ENCODE measurements at places on chromosomes 6 and 20. TPM values are rescaled to one million over a fixed set of nuclear protein-coding genes. Genes with fewer than 3 reads are reported as not detected.

The PLEKHG1 gene
- polyA plus RNA-seq: 0.09 TPM

The HLA-DOB gene
- 1.6 TPM for polyA plus RNA-seq

The AGER gene
- polyA plus RNA-seq: 4.2 TPM

The TRAPPC3L gene
- polyA plus RNA-seq: not detected

The DNMT3B gene
- 1.9 TPM for polyA plus RNA-seq

The TOX2 gene
- polyA plus RNA-seq: 17.5 TPM

The DPPA5 gene
- polyA plus RNA-seq: not detected

The EYS gene
- polyA plus RNA-seq: not detected

- DNase-seq: peak; percentile 81
Measured at GRCh38 chr20:38460040-38460623, 12.5 kb upstream of the RALGAPB start.

DNA sequence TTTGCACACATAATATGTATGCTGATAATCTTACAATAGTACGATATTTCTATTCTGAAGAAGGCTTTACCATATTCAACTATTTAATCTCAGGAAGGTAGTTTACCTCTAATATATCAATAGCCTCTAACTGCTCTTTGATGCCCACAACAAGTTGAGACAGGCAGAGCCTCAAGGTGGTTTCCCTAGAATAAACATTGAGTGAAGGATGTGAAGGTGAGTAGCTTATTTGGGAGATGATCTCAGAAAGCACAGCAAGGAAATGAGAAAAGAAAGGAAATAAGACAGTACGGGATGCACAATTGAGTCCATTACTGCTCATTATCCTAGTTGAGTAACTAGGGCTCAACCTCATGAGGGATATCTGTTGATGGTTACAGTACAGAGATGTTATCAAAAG lies 638.4 kb downstream of the MAFB start:
- DNase-seq: no peak

DNA sequence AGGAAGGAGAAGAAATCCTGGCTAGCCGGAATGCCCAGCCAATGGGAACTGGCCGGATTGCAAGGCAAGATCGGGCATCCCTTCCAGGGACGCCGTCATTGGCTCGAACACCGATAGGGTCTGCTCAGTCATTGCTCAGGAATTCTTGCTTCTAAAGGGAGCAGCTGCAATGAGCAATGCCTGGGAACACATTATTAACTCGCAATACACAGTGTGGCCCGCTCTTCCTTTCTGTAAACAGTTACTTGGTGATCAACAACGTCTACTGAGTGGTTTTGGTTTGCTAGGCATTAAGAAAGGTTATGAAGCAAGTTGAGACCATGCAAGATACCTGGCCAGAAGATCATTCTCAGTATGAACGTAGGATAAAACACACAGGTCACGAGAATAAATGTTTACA lies 165.4 kb upstream of the CITED2 start:
- peak; percentile 98 for DNase-seq

DNA sequence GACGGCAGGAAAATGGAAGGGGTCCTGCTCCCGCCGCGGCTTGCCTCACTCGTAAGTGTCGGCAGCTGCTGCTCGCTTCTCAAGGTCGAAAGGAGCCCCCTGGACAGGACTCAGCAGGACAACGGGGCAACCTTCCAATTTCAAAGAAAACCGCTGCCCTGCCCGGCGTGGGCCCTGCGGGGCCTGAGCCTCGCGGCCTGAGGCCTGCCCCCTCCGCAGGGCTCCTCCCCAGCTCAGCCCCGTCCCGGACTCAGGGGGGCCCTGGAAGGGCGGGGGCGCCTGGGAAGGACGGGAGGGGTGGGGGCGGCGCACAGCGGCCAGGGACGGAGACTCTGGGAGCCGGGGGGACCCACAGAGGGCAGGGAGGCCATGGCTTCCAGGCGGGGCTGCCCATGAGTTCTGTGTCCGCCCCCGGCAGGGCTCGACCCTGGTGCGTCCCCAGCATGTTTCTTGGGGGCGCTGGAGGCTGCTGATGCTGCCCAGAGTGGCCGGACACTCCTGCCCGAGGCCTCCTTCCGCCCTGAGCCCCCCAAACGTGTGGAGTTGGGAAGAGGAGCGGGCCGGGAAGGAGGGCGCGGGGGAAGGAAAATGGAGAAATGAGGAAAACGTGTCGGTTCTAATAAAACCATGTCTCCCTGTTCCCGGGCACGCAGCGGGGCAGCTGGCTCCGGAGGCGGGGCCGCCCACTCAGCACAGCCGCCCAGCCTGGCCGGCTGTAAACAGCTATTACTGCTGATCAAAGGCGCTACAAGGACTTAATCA lies 114.6 kb downstream of the DLL1 start:
- DNase-seq: no peak

- DNase-seq: no peak
Measured at GRCh38 chr6:131717836-131718542, 7.2 kb upstream of the CTAGE9 start.

- DNase-seq: no peak
Measured at GRCh38 chr6:64310214-64310613, 674.6 kb downstream of the PHF3 start.

DNA sequence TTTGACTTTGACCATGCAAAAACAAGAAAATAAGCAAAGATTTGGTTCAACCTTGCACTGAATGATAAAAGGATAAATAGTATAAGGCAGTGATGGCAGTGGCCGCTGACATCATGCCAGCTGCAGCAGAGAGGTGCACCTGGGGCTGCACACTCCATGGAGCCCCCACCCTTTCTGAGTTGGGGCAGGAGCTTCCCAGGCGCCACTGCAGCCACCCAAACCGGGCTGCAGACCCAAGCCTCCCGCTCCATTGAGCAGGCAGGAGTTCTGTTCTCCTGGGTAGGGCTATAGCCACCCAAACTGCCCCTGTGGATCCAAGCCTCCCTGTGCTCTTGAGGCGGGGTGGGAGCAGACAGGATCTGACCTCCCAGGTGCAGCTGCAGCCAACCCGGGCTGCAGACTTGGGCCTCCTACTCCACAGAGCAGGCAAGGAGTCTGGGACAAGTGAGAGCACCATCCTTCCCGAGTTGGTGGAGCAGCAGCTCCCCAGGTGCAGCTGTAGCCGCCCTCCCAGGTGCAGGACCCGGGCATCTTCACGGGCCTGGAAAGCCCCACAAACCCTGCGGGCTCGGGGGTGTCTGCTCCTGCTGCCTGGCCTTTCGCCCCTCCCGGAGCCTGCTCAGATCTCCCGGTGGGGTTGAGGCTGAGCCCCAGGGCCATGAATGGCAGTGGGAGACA lies 537.9 kb downstream of the TENT5A start:
- DNase-seq: no peak

GRCh38 chr6:11595903-11596302 lies 58.4 kb downstream of the TMEM170B start:
- DNase-seq: peak; percentile 34

DNA sequence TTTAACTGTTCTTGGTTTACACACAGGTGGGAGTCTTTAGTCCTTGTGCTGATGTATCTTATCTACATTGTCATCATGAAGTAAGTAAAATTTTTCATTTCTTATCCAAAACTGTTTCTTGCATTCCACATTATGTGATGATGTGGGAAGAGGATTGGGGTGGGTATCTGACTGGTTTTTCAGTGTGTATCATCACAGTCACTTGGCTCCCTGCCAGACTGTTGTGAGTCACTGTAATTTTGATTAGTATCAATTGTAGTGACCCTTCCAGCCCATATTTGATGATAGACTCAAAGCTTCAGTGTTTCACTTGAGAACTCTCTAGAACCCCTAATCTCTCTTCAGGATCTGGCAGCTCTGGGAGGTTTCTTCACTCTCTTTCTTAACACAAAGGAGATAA lies 84.5 kb upstream of the RIN2 start:
- DNase-seq: no peak

- no peak for DNase-seq
Measured at GRCh38 chr6:10957414-10957886, 70.6 kb downstream of the SYCP2L start.

- peak; percentile 26 for DNase-seq
Measured at GRCh38 chr20:34260208-34260942, 19.2 kb downstream of the ASIP start.

- no peak for DNase-seq
Measured at GRCh38 chr20:14512839-14513238, 175.4 kb upstream of the FLRT3 start.

- no peak for DNase-seq
Measured at GRCh38 chr6:13420269-13420668, 67.1 kb downstream of the GFOD1 start.

DNA sequence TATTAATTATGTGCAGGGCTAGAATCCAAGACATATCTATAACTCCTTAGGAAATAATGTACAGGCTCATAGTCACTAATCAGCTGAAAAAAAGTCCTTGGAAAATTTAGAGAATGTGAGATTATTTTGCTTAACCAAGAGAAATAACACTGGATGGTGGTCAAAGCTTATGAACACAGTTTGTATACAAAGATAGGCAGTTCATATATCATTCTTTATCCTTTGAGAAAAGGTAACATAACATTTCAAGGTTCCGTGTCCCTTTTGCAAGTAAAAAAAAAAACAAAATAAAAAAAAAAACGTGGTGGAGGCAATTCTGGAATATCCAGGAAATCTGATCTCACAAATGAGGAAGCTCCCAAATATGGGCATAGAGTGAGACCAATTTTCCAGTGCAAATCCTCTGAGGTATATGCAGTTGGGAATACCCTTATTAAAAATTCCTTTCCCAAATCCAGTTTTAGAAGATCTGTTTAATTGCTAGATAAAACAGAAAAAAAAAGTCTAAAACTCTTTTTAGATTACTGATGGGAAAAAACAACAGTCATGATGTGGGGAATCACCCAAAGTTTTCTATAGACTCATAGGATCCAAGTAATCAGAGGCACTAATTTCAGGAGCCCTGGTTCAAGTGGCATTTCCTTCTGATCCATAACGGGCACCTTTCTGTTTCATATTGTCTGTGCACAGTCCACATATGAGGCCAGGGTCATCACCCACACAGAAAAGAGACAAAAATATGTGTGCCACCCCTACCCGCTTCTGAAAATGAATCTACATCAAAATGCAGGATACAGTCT lies 17.7 kb upstream of the TNFAIP3 start:
- peak; percentile 74 for DNase-seq

DNA sequence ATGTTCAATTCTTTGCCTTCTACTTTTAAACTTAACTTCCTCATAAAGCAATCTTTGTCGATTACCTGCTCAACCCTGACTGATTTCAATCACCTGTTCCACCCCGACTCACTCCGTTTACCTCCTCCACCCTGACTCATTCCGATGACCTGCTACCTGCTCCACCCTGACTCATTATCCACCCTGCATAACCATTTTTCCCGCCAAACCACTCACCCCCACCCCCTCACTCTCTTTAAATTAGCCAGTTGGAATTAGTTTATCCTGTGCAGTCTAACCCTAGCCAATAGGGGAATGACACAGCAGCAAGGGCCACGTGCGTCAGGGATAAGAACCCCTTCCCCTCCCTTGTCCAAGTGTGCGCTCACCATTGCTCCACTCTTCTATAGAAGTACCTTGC lies 56.7 kb upstream of the MRAP2 start:
- DNase-seq: no peak

DNA sequence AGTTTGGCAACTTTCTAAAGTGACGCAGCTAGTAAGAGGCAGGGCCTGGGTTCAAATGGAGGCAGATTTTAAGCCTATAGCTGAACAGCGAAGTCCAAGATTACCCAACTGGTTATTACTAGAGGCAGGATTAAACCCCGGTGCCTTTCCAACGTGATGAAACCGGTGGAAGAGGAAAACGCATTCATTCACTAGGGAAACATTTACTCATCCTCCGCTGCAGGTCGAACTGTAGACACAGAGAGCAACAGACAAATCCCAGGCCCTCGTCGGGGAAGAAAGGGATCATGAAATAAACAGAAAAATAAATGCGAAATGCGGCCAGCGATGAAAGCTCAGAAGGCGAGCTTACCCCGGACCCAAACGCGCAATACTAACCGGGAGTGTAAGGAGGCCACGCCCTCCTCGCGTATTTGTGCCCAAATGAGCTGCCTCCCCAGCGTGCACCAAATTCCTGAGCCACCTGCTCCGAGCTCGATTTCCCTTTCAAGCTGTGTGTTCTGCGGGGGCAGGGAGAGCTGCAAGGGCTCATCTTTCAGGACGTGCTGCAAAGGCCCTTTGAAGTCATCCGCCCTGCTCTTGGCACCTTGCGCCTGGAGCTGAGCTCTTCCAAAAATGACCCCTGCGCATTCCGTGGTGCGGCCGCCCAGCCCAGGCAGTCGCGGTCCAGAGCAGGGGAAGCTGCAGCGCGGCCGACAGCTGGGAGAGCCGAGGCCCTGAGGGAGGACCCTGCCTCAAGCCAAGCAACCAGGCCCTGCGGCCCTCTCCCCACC lies 46.9 kb downstream of the PDYN start:
- peak; percentile 17 for DNase-seq

- peak; percentile 60 for DNase-seq
Measured at GRCh38 chr20:52312132-52312729, 120.7 kb upstream of the ZFP64 start.

DNA sequence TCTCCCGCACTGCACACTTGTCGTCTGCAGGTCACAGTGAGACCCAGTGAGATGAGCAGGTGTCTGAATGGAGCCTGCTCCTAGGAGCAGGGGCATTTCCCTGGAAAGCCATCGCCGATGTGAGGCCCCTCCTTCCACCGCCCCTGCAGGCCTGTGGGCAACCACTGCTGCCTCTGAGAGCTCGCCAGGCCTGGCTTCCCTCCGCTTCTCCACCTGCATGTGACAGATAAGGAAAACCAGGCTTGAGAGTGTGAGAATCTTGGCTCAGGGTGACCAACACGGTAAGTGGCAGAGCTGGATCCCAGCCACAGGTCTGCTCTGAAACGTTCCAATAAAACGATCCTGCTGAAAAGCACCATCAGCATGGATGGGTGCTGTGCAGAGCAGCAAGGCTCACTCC lies 332.8 kb downstream of the CDH4 start:
- no peak for DNase-seq

- DNase-seq: no peak
Measured at GRCh38 chr6:84372290-84372689, 144.8 kb upstream of the CEP162 start.

- DNase-seq: peak; percentile 3
Measured at GRCh38 chr6:99276747-99277146, 72.7 kb downstream of the FAXC start.

- DNase-seq: no peak
Measured at GRCh38 chr6:16570946-16571345, 190.3 kb downstream of the ATXN1 start.

- DNase-seq: no peak
Measured at GRCh38 chr20:20970841-20971240, 135.3 kb downstream of the LINC00237 start.

DNA sequence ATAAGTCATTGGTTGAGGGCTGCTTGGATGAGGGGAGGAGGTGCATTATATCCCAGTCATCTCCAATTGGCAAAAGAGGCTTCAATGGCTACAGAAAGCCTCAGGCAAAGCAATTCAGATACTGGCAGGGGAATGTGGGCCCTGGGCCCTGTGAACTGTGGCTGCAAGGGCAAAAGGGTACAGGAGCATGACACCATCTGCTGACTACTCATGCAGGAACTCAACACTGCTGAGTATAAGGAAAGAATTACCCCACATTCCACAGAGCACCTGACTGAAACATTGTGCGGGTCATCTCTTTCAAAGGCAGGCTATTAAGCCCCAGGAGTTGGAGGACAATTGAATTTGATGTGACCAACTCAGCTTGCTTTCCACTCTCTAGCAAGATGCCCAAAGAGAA lies 92.1 kb upstream of the SPTLC3 start:
- no peak for DNase-seq

GRCh38 chr6:63589952-63590411 lies 17.7 kb downstream of the LOC128125822 start:
- DNase-seq: no peak

All from IMR-90 (cell line).